ENCODE measurements at places on chromosomes 13 and 19.

DNA sequence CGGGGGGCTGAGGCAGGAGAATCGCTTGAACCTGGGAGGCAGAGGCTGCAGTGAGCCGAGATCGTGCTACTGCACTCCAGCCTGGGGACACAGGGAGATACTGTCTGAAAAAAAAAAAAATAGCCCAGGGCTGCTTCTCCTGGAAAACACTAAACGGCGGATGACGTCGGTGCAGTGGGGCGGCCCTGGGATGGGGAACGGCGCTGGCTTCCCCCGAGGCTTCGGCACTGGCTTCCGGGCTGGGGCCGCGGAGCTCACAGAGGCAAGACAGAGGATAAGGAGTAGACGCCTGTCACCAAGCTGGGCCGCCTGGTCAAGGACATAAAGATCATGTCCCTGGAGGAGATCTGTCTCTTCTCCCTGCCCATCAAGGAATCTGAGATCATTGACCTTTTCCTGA is 5.0 kb downstream of the PRSS57 start:
- no peak for DNase-seq

DNA sequence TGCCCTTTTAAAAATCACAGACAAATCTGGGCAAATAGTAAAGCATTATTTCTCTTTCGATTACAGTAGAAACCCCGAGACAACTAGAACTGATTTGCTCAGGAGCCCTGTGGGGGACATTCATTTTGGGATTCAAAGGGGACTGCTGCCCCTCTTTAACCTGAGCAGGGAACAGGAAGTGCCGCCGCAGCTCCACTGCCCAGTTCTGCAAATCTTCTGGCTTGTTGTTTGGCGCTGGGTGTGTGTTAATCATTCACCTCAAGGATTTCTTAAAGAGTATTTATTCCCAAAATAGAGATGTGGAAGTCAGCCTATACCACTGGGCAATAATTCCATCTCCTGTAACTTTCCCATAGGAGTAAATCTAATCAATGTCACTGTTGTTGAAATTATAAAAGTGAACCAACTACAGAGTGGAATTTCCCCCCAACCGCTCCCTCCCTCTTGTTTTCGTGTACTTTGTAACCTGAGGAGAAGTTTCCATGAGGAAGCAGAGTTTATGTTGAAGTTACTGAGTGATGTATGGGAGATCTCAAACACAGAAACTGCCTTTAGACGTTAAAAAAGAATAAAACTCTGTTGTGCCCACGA is 515.8 kb downstream of the KLF12 start:
- DNase-seq = no peak

DNA sequence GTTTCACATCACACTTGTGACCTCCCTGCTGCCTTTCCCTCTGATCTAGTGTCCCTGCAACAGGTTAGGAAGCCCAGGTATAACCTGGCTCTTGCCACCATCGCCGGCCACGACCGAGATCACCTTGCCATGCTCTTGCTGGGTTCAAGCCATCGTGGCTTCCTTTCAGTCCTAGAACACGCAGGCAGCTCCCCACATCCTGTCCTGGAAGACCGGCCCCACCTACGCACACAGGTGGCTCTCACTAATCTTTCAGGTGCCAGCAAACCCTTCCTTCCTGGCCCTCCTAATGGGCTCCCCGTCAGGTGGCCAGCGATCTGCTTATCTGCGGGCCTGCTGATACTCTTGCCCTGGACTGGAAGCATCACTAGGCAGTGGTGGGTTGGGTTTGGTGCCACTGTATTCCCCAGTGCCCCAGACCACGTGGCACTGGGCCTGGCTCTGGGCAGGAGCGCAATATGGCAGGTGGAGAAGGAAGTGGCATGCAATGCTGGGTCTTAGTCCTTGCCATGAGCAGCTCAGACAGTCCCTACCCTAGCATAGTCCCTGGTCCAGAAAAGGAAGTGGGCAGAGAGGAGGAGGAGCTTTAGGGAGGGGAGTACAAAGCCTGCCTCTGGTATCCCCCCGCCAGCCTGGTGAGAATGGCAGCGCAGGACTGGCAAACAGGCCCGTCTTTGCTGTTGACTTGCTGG is 11.8 kb downstream of the PPP1R37 start:
- DNase-seq = no peak

DNA sequence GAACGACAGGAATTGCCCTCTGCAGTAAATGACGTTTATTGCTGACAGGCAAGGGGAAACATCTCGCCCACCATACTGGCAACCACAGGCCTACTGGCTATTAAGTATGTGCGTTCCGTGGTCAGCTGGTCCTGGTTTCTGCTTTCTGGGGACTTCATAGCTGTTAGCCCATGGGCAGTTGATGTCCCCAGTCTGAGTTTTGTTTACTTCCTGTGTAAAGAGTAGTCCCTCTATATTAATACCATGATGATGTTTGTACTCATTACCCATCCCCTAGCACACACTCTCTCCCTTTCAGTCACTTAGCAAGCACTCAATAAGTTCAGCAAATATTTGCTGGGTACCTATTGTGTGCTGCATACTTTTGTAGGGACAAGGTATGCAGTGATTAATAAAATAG is 6.5 kb upstream of the MIA start:
- DNase-seq = no peak

- no peak for DNase-seq
Measured at GRCh38 chr13:60617991-60618733, 221.1 kb downstream of the TDRD3 start.

- DNase-seq = no peak
Measured at GRCh38 chr13:93496985-93497673, 270.5 kb downstream of the GPC6 start.

DNA sequence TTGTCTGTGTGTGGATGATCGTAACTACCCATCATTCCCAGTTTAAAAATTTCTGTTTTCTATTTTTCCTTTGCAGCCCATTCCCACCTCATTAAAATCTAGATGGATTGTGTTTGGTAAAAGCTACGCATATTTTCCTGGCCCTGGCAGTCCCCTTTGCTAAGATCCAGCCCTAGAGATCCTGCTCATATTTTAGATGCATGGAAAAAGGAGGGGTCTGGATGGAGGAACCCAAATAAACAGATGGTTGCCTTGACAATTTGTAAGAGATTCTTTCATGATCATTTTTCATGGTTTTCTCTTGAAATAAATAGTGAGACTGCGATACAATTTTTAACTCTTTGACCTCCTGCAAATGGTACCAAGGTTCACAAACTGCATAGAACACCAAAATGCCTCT is 174.4 kb downstream of the SLC7A1 start:
- no peak for DNase-seq

GRCh38 chr13:24161010-24161775 is 673 bp downstream of the SPATA13 start:
- no peak for DNase-seq

- no peak for DNase-seq
Measured at GRCh38 chr19:46133101-46133627, 8.7 kb upstream of the IGFL3 start.

GRCh38 chr13:101449790-101450748 is 2.4 kb upstream of the ITGBL1 start:
- DNase-seq = no peak

Measured in stimulated activated CD4-positive, alpha-beta T cell treated with anti-CD3 and anti-CD28 coated beads, Interleukin-1b, Interleukin-23, amount 100 ng/mL, for 1 hour (primary cell).